ENCODE measurements at places on chromosomes 4 and X.

- no peak for DNase-seq
Observed at GRCh38 chr4:4647041-4647440, 105.2 kb upstream of the STX18 start.

- DNase-seq: no peak
Observed at GRCh38 chrX:119479845-119480244, 11.6 kb downstream of the SLC25A5 start.

DNA sequence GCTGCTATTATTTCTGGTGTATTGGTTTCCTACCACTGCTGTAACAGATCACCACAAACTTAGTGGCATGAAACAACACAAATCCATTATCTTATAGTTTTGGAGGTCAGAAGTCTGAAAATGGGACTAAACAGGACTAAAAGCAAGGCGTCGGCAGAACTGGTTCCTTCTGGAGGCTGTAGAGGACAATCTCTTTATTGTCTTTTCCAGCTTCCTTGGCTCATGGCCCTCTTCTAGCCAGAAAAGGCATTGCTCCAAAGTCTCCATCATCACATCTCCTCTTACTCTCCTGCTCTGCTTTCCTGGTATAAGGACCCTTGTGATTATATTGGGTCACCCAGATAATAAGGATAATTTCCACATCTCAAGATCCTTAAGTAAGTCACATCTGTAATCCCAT lies 121.9 kb downstream of the CLCN4 start:
- no peak for DNase-seq

- no peak for DNase-seq
Observed at GRCh38 chr4:123577225-123577906, 180.8 kb downstream of the SPRY1 start.

DNA sequence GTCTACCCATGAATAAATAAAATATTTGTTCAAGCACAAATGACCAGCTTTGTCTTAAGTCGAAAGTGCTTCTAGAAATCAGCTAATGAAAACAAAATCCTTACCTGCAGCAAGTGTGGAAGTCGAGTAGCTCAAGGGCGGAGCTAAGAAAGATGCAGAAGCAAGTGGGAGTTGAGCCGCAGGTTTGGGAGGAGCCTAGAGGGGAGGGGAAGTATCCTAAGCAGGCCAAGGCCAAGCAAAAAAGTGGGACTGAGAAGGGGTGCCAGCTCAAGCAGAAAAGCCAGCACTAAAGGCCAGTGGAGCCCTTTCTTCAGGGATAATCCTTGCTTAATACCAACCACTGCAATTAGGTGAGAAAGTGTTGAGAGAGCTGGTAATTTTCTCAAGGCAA lies 60.8 kb downstream of the DLG3 start:
- DNase-seq: no peak

- no peak for DNase-seq
Observed at GRCh38 chrX:12174358-12174757, 36.1 kb downstream of the FRMPD4 start.

DNA sequence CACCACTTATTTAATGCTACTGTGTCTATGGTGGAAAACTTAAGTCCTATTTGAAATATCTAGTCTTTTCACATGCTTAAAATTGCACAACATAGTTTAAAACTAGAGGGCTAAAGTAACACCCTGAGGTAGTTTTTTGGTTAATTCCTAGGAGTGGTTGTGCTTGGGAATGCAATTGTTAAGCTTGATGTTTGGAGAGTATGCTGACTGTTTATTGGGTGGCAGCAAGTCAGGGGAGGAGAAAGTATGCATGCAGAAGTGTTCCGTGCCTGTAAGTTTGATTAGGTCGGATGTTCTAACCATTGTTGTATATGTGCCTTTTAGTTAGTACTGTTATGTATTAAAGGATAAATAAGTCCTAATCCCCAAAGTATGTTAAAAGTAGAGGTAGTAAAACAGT lies 40.5 kb downstream of the CXCL8 start:
- no peak for DNase-seq

DNA sequence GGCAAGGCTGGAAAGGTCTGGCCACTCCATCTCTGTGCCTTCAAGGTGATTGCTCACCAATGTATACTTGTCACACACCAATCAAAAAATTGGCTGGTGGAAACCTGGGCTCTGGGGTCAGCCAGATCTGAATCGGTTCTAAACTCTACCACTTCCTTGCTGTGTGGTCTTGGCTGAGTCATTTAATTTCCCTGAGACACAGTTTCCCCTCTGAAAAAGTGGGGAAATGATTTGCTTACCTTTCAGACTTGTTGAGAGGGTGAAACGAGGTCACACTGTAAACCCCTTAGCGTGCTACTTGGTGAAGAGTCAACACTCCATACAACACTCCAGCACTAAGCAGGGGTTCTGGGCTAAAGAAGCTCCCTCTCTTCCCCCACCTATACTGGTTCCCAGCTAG lies 252.3 kb upstream of the ZIC3 start:
- DNase-seq: peak; percentile 47

DNA sequence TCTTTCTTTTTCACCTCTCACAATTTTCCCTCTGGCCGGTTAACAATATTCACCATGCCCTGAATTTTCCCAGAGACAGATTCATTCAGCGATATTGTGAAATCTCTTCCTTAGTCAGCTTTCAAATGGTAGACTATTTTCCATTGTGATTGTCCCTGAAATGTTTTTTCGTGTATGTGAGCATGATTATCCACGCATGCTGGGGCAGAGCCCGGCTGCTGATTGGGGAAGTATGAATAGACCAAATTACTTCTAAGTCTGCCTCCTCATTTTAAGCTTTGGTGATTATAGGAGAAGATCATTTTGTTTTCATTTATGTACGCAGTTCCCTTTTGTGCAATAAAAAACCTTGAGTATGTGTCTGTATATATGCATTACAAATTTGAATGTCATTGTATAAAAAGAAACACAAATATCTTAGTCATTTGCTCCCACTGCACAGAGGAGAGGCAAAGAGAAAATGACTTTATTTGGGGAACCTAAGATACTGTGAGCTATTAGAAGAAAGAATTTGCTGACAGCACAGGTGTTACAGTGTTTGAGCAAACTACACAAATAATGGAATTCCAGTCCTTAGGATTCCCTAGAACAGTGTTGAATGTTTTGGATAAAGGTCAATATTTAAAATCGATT lies 11.3 kb downstream of the DTHD1 start:
- DNase-seq: no peak

- peak; percentile 49 for DNase-seq
Observed at GRCh38 chr4:2961421-2961810, 1.8 kb downstream of the NOP14 start.

DNA sequence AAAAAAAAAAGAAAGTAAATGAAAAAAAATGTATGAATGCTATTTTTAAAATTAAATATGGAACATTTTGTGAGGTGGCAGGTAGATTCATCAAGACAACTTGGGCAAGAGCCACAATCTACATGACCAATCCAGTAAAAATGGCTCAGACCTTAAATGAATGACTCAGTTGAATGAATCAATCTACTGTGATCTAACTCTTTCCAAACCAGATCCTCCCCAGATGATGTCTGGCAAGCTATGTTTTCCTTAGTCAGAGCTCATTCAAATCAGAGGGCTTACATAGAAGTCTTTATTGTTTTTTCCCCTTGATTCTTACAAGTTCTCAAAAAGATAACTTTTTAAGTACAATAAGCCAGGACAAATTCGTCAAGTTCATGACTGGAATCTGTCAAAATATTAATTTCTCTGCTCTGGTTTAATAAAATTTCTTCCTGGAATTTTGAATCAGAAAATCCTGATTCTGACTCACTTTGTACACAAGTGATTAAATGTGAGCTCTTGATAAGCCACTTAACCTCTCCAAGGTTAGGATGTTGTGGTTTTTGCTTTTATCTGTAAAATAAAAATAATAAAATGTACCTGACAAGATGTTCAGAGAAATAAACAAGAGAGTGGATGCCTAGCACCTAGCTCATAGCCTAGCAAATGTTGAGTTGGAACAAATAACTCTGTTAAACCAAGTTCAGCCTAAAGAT lies 105.6 kb upstream of the SMIM31 start:
- no peak for DNase-seq

DNA sequence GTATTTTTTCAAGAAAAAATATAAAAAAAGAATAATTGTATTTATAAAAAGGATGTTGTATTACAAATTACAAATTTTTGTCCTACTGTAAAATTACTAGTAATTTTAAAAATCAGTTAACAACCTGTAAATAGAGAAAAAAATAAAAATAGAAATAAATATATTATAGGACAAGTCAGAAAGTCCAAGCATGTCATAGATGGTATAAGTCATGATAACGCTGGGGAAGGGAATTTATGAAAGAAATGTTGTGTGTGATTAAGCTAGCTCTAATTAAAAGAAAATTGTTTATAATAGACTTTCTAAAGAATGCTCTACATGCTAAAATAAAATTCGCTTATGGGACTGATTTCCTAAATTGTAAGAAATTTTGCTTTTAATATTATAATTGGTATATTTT lies 2329.9 kb downstream of the ARAP2 start:
- DNase-seq: no peak

DNA sequence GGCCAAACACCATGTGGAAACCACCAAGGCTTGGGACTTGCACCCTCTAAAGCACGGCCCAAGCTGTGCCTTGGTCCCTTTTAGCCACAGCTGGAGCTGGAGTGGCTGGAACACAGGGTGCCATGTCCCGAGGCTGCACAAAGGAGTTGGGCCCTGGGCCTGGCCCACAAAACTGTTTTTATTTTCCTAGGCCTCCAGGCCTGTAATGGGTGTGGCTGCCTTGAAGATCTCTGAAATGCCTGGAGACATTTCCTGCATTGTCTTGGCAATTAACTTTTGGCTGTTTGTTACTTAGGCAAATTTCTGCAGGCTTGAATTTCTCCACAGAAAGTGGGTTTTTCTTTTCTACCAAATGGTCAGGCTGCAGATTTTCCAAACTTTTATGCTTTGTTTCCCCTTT lies 55.7 kb downstream of the IL15 start:
- no peak for DNase-seq

DNA sequence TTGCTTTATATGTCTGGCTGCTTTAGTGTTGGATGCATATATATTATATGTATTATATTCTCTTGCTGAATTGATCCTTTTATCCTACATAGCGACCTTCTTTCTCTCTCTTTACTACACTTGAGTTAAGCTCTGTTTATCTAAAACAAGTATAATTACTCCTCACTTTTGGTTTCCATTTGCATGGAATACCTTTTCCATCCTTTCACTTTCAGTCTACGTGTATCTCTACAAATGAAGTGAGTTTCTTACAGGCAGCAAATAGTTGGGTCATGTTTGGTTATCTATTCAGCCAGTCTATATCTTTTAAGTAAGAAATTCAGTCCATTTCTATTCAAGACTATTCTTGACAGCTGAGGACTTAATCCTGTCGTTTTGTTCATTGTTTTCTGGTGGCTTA lies 167.5 kb upstream of the USP38 start:
- DNase-seq: no peak

DNA sequence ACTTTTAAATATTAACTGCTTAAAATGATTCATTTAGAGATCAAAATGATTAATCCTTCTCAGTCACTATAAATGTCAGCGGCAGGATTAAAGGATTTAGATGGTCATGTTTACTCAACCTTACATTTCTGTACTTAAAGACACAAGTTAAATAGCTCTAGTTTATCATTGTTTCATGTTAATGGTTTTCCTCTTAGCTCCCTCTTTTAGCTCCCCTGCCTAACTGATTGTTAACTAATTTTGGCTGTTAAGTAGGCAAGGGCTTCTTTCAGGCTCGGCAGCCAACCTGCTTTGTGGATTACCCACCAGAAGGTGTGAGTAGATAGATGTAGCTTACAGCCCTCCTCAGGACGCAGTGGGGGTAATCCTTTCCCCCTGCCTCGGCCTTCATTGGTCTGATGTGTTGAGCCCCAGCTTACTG lies 96.0 kb downstream of the TENM3 start:
- no peak for DNase-seq

DNA sequence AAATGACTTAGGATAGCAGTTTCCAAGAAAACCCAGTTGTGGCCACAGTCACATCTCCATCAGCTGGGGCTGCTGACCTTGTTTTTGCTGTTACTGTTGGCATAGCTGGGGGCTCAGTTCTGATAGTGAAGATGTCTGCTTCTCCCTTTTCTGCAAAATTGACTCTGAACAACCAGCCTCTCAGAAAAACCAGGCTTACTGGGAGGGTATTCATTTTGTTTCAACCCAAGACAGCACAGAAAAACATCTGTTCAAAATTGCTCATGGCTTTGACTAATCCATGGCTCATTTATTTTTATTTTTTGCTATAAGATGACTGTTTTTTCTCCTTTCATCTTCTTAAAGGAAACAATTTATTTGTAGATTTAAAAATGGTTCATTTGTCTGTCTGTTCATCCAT lies 53.1 kb downstream of the RASL11B start:
- no peak for DNase-seq

DNA sequence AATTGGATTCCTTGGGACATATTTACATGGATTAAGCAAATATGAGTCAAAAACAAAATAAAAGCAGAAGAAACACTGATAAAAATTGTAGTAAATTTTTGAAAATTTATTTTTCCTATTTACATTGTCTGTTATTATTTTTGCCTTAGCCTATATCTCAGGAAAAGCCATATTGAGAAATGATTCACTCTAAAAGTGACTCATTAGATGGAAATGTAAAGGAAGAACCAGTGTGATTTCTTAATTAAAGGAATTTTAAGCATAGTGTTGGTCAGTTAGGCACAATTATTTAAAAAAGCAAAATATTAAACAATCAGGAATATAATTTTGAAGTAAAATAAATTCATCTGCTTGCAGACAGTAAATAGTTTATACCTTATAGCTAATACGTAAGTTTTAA lies 167.4 kb upstream of the NAP1L5 start:
- DNase-seq: no peak

DNA sequence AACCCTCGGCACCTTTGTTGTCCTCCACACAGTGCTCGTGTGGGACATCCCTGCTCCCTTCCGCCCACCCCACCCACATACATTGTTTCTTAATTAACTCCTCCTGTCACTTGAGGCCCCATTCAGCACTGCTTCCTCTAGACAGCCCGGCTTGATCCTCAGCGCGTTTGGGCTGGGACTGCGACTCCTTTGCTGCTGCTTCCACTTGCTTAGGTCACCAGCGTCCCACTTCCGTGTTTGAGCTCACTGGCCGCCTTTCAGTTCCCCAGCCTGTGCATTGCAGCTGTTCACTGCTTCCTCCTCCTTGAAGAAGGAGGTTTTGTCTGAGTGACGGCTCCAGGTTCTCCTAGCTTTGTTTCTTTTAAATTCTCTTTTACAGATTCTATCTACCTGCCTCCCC lies 16.1 kb downstream of the RNF4 start:
- DNase-seq: peak; percentile 71

- peak; percentile 33 for DNase-seq
Observed at GRCh38 chr4:168437192-168437943, 42.9 kb downstream of the DDX60L start.

DNA sequence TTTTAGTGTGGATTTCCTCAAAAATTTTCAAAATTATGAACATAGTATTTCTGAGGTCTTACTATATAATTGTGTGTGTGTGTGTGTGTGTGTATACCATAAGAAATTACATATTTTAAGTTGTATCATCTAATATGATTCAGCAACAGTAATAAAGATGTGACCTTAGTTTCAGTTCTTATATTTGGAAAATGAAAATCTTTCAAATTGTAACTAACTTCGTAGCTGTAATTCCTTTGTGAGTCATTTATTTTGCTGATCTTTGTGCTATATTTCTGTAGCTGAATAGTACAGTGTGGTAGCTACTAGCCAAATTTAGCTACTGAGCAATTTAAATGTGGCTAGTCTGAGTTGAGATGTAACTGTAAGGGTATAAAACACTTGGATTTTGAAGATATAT lies 116.4 kb downstream of the RAP1GDS1 start:
- peak; percentile 25 for DNase-seq

All from activated CD4-positive, alpha-beta T cell treated with anti-CD3 and anti-CD28 coated beads, Interleukin-2, Interleukin-6, amounts not matched to agents 100 ng/mL and 50 ng/mL, durations not matched to agents 16 hours and 8 hours (primary cell).